Colonic mucosa (tissue), 4 donors: ENCODE measurements at places on chromosomes 16 and 17. TPM values are rescaled to one million over a fixed set of nuclear protein-coding genes. Genes with fewer than 3 reads are reported as not detected.

DNA sequence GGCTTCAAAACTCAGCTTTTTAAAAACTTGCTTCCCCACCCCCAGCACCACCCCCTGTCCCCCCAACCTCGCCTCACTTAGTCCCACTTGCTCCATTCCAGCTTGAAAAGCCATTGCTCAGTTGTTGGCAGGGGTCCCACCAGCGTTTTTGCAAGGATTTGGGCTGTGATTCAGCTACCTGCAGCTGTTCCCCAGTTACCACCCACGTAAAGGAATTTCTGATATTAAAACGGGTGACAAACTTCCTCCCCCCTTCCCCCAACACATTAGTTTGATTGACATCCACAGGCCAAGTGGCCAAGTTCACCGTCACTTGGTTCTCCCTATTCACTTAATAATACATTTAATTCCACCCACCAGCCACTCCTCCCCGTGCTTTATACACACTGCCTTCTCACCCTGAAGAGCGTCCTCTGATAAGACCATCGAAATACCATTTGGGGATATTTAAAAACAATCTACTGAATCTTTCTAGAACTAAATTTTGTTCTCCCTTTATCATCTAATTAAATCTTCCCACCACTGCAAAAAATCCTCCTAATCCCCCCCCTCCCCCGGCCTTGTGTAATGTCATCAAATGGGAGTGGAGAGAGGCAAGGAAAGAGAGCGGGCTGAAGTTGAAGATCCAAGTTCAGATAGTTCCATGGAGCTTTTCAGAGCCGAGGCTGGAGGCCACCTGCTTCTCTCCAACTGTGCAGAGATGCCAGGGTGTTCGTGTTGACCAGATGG lies 55.1 kb downstream of the SOX9 start:
- DNase-seq, result no peak

The YPEL3 gene
- 39.2 TPM for total RNA-seq

The NMT1 gene
- 127 TPM for total RNA-seq

The GAST gene
- total RNA-seq, result not detected

The TPSAB1 gene
- total RNA-seq, result 62.1 TPM

The SCARF1 gene
- 7.7 TPM for total RNA-seq

The TMIGD1 gene
- 14.4 TPM for total RNA-seq
